NCI-H1092 (cell line): ENCODE measurements at places on chromosomes 16 and 17.

DNA sequence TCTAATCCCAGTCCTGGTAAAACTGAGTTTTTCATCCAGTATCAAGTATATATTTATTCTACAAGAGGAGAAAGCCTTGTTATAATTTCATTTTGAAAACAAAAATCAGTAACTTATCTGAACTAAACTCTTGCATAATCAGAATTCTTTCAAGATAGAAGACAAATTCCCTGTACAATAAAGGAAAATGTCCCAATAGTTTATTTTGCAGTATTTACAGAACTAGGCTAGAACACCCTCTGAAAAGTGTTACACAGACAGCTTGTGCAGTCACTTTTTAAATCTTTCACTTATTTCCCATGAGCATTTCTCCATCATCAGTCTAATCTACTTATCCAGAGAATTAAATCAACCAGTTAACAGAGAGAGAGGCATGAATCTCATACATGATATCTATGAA, 48.5 kb downstream of the SPOP start:
- DNase-seq = no peak

DNA sequence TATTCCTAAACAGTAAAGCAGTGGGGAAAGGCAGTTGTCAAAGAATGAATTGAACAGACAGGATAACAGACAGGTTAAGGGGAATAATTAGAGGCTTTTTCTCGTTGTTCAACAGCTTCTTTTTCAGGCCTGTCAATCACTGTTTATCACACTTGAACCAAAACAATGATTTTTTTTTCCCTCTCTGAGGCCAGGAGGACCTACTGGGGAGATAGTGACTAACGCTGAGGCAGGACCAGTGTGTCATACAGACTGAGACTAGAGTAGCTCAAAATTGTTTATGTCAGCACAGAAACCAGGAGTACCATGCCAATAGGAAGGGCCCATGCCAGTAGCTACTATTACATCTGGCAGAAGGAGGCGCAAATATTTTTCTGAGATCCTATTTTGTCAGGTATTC, 41.3 kb upstream of the NLK start:
- DNase-seq = no peak

DNA sequence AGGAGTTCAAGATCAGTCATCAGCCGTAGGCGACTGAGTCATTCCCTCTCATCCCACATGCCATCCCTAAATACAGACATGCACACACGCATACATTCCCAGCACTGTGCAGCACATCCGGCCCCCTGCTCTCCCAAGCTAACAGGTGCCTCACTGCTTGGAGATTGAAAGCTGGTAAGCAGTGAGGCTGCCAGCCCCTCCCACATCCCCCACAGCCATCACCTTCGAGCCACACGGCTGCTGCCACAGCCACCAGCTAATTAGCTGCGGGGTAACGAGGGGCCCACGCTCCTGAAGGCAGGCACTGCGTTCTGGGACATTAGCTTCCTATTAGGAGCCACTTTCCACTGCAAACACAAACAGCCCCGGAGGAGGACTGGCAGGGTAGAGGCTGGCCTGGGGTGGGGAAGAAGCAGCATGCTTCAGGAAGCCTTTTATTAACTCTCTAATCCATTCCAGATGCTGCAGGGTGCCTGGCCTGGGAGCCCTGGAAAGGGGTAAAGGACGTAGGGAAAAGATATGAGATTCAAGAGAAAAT, 179.6 kb downstream of the CCT6B start:
- DNase-seq = no peak

DNA sequence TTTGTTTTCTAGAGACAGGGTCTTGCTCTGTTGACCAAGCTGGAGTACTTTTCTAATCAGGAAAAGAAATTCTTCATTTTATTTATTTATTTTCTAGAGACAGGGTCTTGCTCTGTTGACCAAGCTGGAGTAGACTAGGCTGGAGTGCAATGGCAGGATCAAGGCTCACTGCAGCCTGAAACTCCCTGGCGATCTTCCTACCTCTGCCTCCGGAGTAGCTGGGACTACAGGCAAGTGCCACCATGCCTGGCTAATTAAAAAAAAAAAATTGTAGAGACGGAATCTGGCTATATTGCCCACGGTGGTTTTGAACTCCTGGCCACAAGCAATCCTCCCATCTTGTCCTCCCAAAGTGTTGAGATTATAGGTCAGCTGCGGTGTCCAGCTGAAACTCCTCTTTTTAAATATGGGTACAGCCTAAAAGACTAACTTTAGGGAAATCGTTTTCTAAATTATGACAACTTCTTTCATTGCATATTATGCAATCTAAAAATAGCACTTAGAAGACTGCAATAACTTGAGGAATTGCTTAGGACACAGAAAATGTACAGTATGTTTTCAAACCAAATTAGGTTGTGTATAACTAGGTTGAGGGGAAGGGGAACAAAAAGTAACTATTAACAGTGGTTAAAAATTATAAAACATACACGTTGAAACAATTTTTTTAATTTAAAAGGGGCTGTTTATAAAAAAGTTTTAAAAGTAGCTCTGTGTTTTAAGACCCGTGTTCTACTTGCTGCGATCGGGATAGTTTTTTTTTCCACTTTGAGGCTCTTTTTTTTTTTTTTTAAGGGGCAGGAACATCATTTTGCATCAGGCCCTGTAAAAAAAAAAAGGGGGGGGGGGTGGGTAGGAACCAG, 4.7 kb downstream of the PRAC1 start:
- DNase-seq = no peak

- DNase-seq = no peak
Measured at GRCh38 chr17:79650861-79651260, 40.0 kb upstream of the RBFOX3 start.

- peak; percentile 90 for DNase-seq
Measured at GRCh38 chr17:75940727-75941441, at the start of gene FBF1. Gene FBF1 (minus strand): TSS chr17:75941042. CDS start chr17:75938149, 2,893 bp downstream.

DNA sequence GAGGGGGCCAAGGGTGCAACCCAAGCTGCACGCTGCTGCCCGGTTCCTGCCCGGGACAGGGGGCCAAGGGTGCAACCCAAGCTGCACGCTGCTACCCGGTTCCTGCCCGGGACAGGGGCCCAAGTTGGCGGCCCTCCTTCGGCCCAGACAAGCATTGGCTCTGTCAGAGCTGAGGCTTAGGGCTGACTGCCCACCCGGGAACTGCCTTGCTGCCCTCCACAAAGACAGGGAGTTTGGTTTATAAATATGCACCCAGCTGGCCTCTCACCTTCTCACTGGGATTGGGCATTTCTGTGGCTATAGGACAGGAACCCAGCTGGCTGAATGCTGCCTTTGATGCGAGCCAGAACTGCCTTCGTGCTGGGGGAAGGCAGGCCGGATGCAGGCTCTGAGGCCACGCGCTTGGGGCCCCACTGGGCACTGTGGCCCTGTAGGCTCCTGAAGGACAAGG, 105.7 kb downstream of the IRX5 start:
- DNase-seq = no peak

- DNase-seq = no peak
Measured at GRCh38 chr16:70638814-70639792, 7.3 kb upstream of the IL34 start.

DNA sequence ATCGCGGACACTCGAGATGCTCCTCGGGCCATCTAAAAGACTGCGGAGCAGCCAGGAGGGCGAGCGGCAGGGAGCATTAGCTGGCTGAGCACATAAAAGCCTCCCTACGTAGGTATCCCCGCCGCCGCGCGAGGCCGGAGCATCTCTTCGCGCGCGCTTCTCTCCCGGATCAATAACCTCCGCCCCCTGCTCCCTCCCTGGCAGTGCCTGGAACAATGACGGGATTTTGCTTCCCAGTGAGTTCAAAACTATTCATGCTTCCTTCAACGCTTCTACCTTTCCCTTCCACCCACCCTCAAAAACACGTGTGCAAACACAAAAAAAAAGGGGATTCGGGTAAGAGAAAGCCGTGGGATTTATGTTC, 984 bp downstream of the CENPV start:
- peak; percentile 42 for DNase-seq

- DNase-seq = no peak
Measured at GRCh38 chr17:59002126-59002525, 104.6 kb downstream of the TRIM37 start.

GRCh38 chr16:8641671-8642070, 20.2 kb downstream of the METTL22 start:
- no peak for DNase-seq

GRCh38 chr16:52453644-52454043, 93.3 kb downstream of the TOX3 start:
- no peak for DNase-seq

GRCh38 chr17:9226794-9227135, 205.5 kb downstream of the NTN1 start:
- DNase-seq = no peak

DNA sequence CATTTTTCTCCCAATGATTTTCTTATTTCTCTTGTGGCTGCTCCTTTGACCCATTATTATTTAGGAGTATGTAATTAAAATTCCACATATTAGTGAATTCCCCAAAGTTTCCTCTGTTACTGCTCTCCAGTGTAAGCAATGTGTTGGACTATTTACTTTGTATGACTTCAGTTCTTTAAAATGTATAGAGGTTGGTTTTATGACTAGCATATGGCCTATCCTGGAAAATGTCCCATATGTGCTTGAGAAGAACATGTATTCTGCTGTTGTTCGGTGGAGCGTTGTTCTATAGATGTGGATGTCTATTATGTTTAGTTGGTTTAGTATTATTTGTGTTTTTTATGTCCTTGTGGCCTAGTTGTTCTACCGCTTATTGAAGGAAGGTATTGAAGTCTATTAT, 6.0 kb upstream of the NT5M start:
- DNase-seq = no peak

DNA sequence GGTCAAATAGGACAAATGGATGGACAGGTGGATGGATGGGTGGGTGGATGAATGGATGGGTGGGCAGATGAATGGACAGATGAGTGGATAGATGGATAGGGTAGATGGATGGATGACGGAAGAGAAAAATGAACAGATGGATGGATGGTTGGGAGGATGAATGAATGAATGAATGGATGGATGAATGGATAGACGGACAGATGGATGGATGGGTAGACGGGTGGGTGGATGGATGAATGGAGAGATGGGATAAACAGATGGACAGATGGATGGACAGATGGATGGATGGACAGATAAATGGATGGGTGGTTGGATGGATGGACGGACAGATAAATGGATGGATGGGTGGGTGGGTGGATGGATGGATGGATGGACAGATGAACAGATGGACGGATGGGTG, 232.8 kb downstream of the GRIN2A start:
- no peak for DNase-seq

DNA sequence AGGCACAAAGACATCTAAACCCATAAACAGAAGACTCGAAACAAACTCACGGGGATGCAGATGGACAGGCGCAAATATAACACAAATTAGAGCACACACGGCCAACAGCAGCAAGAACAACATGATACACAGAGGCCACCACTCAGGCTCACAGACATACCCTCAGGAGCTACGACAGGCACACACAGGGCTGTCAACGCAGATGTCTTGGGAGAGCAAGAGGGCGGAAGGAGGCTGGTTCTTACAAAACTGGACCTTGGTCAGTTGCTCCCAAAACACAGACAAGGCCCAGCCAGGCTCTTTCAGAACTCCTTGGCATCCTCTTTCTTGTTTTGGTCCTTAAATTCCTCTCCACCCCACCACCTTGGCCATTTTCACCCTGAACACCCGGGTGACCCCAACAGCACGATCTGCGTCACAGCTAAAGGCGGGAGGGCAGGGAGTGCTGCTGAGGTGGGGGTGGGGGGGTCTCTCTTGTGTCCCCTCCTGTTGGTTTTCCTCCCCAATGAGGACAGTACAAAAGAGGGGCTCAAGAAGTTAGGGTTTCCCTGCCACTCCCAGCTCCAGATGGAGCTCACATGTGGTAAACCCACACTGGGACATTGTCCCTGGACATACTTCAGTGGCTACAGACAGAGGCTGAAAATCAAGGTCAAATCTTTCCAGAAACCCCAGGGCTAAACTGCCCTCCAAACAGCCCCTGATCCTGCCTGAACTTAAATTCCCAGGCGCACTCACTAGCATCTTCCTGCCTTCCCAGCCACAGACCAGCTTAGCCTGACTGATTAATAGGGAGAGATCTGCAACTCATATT, 221.3 kb downstream of the C16orf78 start:
- DNase-seq = no peak

DNA sequence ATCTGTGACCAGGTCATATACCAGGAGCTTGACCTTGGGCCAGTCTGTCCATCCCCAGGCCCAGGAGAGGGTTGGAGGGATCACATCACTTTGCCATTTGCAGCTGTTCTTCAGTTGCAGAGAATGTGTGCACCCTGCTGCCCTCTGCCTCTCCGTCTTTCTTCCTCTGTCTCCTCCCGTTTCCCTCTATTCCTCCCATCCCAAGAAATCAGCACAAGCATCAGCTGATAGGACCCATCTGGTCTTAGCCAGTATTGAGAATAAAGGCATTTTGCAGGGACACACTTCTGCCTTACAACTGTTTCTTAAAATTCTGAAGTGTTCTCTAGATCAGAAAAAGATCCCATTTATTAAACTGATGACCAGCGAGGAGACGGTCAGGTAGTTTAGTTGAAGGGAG, 368.7 kb downstream of the CPPED1 start:
- no peak for DNase-seq

DNA sequence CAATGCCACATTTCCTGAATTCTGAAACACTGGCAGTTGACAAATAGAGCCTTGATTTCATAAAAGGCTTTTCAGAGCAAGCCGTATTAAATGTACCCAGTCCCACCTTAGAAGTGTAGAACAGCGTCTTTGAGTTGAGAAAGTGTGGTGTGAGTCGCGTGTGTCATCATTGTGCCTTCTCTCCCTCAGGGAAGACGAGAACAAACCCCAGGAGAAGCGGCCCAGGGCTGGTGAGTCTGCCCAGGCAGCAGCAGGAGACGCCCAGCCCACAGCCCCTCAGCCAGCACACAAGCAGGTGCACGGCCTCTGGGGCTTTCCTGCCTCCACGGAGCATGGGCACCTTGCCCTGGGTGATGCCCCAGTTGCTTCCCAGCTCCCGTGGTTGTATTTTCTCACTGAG, 34.0 kb downstream of the CIBAR2 start:
- DNase-seq = no peak

DNA sequence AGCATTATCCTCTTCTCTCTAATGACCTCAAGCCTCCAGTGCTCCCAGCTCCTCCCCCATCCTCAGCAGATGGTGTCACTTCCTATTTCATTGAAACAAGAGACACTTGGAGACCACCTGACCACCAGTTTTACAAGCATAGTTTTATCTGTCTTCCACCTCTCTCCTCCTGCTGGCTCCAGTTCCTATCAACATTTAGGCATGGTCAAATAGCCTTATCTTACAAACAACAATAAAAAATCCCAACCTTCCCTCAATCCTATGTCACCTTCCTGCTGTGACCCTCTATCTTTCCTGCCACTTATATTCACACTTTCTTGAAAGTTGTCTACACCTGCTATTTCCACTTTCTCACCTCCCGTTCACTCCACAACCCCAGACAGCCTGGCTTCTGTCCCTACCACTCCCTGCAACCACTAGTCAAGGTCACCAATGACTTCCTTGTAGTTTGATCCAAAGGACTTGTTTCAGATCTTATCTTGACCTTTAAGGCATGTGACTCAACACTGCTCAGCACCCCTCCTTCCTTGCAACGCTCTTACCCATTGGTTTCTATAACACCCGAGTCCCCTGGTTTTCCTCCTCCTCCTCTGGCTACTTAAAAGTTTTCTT, 4.3 kb upstream of the NTN1 start:
- no peak for DNase-seq

- no peak for DNase-seq
Measured at GRCh38 chr17:32285306-32285705, 19.7 kb downstream of the RHBDL3 start.
